ENCODE measurements at places on chromosomes 3 and 15.
A peak's percentile ranks its signal among the peaks of the same experiment; 100 is the strongest.

DNA sequence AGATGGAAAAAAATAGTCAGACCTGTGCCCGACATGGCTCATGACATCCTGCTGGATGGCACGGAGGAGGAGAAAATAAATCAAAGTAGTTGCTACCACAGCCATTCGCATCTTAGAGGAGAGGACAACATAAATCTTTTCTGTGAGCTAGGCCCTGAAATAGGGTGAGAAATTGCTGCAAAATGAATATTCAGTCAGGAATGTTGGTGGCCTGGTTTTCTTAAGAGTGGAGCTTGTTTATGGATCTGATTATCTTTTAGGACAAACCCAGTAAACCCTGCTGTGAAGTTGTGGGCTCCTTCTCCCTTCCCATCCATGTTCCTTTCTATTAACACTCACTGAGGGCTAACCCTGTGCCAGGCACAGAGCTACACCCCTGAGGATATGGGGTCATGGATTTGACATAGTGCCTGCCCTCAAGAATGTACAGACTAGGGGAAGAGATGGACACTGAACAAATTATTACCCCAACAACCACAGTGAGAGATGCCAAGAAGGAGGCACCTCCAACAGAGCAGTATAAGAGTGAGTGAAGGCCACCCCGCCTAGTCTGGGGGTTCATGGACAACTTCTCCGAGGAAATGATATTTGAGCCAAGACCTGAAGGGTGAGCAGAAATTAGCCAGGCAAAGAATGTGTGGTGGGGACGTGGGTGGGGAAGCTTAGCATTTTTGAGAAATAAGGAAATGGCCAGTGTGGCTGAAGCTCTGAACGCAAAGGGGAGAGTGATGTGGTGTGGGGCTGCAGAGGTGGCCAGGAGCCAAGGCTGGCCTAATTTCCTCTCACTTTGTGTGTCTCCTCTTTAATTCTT is 68.9 kb upstream of the ARL8B start:
- DNase-seq, result no peak

- no peak for DNase-seq
Measured at GRCh38 chr3:69959581-69959980, 40.0 kb upstream of the SAMMSON start.

GRCh38 chr3:9916346-9916733 is 558 bp upstream of the IL17RC start:
- no peak for DNase-seq

GRCh38 chr3:139836698-139837464 is 98.1 kb upstream of the CLSTN2 start:
- no peak for DNase-seq

DNA sequence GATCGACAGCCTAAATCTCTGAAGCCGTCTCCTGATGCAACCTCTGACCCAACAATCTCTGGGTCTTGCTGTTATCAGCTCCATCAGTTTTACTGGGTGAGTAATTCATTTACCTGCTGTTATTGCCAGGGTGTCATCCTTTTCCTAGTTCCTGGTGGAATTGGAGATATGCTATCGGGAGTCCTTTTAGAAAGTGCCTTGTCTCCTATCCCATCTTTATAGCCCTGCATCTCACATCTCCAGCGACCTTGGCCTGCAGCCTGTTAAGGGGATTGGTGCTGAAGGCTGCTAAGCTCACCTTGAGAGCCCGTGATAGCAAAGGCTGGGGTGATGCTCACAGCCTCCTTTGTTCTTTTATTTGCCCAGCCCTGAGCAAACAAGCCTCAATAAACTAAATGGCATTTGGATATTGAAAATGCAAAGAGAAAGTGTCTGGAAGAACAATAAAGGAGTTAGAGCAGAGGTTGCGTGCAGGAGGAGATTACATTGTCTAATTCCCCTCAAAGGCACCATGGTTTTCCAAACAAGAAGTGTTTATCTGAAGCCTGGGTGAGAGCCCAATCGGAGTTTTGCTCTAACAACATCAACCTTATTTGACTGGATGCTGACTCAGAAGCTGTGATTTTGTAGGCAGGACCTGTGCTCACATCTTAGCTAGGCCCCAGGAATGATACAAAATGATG is 101.8 kb downstream of the RPLP1 start:
- DNase-seq, result peak; percentile 90

- no peak for DNase-seq
Measured at GRCh38 chr3:171782617-171783016, 27.7 kb downstream of the PLD1 start.

- DNase-seq, result no peak
Measured at GRCh38 chr15:62211348-62211747, 46.3 kb upstream of the C2CD4B start.

DNA sequence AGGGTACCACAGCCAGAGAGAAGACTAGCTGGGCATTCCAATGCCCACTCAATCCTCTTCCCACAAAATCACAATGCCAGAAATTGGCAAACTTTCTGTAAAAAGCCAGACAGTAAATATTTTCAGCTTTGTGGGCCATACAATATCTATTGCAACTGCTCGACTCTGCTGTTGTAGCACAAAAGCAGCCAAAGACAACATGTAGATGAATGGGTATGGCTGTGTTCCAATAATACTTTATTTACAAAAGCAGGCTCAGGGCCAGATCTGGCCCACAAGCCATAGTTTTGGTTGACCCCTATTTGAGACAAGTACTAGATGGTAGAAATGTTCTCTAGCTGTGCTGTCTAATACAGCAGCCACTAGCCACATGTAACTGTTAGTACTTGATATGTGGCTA is 330.9 kb downstream of the ERC2 start:
- peak; percentile 2 for DNase-seq

- DNase-seq, result no peak
Measured at GRCh38 chr15:38897551-38897950, 332.9 kb upstream of the RASGRP1 start.

DNA sequence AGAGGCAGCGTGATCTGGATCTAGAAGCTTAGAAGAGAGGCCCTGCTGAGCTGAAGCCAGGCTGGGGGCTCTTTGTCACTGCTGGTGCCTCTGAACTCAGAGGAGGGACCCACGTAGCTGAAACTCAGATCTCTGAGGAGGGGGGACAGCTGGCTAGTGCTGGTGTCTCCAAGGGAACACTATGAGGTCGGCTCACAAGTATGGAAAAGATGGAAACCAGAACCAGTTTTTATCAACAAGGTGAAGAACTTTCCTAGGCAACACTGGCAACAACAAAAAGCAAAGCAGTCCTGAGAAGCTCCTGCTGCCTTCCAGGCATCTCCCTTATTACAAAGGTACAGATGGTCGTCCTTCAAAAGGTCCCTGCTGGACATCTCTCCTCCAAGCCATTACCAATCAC is 27.0 kb upstream of the FSTL1 start:
- no peak for DNase-seq
